ENCODE measurements at places on chromosomes 16 and 17. TPM values are rescaled to one million over a fixed set of nuclear protein-coding genes. Genes with fewer than 3 reads are reported as not detected.
A peak's percentile ranks its signal among the peaks of the same experiment; 100 is the strongest.

GRCh38 chr17:64131606-64132270 is 1.8 kb upstream of the ERN1 start:
- no peak for DNase-seq

- no peak for DNase-seq
Observed at GRCh38 chr16:12553191-12553590, 250.5 kb downstream of the CPPED1 start.

- no peak for DNase-seq
Observed at GRCh38 chr16:30009990-30010843, 610 bp downstream of the DOC2A start.

DNA sequence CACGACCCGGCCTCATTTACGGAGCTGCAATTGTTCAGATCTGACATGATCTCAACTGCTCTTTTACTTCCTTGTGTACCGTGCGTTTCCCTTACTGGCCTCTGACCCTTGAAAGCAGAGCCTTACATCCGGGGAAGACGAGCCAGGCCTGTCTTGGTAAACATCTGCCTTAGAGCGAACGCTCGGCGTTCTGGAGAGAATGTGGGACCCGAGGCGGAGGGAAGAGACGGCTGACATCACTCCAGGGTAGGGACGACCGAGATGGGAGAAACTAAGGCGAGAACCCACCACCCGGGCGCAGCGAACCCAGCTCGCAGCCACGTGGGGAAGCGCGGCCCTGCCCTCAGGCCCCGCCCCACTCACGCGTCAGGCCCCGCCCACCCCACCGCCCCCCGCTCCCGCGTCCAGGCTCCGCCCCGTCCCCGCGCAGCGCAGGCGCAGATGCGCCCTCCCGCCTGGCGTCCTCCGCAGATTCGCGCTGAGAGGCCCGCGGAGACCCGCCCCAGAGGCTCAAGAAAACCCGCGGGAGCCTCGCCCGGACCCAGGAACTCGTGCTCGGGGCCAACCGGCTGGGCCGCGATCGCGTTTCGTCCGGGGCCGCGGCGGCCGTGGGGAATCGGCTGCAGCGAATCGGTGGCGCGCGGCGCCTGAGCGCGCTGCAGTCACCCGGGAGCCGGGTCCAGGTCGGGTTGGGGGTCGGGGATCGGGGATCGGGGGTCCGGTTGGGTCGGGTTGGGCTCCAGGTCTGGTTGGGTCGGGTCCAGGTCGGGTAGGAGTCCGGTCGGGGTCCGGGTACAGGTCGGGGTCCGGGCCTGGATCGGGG is at the start of gene TELO2:
TELO2 (plus strand) TSS at position 438 of the 823 bp plus-strand sequence. CDS start 922 bp downstream, outside the sequence.
- DNase-seq = no peak

DNA sequence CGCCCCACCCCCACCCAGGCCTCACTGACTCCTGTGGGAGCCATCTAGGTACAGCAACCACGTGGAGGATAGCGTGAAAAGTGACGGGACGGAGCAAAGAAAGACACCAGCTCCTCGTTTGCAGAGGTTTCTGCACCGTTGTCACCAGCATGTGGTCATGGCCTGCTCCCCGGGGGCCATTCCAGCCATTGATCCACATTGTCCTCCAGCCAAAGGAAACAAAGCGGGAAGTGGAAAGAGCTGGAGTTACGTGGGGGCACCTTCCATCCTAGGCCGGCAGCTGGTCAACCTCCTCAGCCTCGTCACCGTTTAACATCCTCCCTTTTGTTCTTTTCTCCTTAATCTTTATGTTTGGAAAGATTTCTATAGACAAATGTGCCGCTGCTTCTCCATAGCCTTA is 153.7 kb downstream of the RPTOR start:
- no peak for DNase-seq

DNA sequence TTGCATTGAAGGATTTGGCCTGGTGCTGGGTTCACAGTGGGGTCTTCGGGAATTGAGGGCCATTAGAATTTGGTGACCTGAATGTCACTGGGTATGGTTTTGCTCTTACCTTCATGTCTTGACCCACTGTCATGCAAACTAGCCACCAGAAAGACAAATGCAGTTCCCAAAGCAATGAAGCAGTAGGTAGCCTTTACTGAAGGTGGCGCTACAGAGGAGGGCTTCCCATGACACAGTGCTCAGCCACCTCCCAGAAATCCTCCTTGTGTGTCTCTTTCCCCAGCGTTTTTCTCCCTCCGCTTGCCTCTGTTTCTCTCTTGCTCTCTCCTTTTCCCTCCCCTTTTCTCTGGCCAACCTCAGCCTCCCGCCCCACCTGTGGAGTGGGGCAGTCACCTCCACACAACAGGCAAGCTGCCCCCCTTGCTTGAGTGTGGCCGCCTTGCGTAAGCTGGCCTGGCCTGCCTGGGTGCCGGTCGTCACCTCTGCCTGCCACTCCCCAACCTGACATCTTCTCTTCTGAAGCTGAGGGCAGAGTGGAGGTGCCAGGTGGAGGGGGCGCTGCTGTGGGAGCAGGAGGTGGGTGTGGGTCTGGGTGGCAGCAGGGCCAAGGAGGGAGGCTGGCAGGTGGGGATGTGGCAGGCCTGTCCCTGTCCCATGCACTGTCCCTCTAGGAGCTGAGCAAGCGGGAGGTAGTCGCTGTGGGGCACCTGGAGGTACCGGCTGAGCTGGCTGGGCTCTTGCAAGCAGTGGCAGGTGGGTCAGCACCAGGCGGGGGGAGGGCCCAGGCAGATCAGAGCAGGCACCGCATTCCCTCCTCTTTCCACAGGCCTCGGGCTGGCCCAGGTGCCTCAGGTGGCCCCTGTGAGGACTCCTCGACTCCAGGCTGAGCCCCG is 34.7 kb downstream of the MYO15A start:
- DNase-seq = no peak

GRCh38 chr16:89506113-89506504 is 2.1 kb upstream of the SPG7 start:
- DNase-seq = no peak

DNA sequence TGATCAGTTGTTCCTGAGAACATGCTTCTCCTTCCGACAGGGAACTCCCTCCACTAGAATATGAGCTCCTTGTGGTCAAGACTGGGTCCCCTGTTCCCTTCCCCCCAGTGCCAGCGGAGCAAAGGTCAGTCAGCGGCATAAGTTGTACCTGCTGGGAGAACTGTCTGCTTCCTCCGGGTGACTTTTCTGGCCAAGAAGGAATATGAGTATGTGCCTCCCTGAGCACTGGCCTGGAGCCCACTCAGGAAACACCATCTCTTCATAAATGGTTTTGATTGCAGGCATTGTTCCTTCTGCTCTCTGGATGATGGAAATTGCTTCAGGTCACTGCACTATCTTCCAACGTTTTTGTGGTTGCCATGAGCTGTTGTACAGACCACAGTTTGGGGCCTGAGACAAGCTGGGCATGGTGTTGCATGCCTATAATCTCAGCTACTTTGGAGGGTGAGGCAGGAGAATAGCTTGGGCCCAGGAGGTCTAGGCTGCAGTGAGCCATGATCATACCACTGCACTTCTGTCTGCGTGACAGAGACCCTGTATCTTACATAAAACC is 2.9 kb upstream of the P4HB start:
- no peak for DNase-seq

DNA sequence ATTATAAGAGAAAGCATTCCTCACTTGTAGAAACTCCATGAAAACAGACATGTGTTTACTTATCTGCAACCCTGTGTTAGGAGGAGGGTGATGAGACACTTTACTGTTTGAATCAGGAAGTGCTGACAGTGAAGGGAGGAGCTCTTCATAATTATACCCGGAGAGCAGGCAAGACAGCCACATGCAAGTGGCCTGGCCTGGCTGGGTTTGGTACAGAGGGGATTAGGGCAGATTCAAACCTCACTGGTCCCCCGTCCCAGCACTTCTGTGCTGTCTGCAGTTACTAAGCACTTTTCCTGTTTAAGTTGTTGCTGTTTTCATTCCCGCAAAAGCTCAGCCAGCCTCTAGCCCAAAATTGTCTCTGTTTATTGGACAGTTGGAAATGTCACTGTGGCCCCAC is 78.5 kb downstream of the WWOX start:
- no peak for DNase-seq

DNA sequence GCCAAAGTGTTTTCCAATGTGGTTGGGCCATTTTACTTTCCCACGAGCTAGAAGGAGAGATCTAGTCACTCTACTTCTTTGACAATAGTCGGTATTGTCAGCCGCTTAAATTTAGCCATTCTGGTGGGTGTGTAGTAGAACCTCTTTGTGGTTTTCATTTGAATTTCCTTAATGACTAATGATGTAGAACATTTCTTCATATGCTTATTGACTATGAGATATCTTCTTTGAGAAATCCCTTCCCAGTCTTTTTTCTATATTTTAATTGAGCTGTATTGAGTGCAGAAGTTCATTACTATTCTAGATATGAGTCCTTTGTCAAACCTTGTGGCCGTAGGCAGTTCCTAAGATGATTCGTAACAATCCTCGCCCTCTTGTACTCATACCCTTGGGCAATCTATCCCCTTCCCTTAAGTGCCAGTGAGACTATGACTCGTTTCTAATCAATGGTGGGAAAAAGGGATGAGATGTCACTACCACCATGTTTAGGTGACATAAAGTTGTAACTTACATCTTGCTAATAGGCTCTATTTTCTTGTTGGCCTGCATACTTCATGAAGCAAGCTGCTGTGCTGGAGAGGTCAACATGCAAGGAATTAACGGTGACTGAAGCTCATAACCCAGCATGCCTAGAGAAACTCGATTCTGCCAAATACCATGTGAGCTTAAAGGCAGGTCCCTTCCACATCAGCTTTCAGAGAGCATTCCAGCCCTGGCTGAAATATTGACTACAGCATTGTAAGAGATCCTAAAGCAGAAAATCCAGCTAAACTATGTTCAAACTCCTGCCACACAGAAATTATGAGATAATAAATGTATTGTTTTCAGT is 817.9 kb upstream of the SOX9 start:
- no peak for DNase-seq

- DNase-seq = no peak
Observed at GRCh38 chr16:77555126-77555525, 120.3 kb upstream of the ADAMTS18 start.

GRCh38 chr17:1641065-1641403 is 4.5 kb downstream of the SCARF1 start:
- no peak for DNase-seq

- no peak for DNase-seq
Observed at GRCh38 chr17:71402661-71403141, 718.1 kb upstream of the SOX9 start.

DNA sequence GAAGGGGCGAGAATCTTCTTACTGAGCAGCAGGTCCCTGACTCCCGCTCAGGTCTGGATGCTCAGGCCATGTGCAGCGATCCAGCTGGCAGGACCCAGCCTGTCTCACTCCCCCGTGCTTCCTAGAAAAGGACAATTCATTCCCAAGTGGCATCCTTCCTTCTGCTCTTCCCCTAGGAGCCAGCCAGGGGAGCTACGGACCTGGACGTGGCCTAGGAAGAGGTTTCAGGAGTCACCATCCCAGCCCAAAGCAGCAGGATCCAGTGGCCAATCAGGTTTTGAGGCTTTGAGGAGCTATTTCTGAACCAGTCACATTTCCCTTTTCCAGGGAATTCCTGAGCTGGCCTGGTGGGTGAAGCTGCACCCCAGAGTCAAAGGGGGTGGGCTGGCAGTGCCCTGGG is 7.8 kb upstream of the CD79B start:
- no peak for DNase-seq

DNA sequence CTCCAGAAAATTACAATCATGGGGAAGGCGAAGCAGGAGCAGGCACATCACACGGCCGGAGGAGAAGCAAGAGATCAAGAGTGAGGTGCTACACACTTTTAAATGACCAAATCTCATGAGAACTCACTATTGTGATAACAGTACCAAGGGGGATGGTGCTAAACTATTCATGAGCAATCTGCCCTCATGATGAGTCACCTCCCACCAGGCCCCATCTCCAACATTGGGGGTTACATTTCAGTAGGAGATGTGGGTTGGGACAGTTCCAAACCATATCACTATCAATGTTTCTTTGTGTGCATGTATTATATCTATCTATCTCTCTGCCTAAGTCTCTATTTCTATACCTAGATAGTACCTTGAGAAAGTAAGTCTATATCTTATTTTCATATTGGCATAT is 724.8 kb downstream of the CDH11 start:
- no peak for DNase-seq

GRCh38 chr16:1363501-1364041 is 11.8 kb downstream of the GNPTG start:
- DNase-seq = no peak

DNA sequence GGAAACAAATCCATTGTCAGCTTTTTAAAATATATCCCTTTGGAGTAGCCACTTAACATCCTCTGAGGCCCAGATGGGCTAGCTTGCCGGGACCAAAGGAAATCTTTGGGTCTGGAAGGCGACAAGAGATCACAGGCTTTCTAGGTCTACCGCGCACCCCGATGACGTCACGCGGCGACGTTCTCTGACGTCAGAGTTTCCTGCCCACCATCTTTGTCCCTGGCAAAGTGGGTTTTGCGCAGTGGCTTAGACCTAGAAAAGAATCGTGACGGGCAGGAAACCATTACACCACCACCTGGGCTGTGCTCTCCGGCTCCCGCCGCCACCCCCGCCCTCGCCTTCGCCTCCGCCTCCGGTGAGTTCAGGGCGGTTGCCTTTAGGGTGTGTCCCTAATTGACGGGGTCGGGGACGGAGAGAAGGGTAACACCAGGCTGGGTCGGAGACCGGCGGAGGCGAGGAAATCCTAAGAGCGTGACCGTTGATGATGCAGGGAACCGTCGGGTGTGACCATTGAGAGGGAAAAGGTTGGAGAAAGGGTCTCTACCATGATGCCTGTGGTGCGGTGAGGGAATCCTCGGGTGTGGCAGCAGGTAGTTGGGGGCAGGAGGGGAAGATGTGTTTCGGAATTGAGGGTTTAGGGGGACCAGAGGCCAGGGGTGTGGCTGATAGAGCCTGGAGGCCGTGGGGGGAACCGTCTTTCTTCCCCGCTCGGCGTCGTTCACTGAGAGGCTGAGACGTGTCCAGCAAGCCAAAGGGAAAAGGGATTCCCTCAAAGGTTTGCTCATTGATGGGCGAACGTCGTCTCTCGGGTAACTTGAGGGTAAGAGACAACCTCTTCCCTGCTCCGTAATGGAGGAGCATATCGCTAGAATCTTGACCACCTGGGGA is at the start of gene AP2B1:
AP2B1 (plus strand) TSS at position 249 of the 888 bp plus-strand sequence. CDS start 6,709 bp downstream, outside the sequence.
- peak; percentile 91 for DNase-seq

DNA sequence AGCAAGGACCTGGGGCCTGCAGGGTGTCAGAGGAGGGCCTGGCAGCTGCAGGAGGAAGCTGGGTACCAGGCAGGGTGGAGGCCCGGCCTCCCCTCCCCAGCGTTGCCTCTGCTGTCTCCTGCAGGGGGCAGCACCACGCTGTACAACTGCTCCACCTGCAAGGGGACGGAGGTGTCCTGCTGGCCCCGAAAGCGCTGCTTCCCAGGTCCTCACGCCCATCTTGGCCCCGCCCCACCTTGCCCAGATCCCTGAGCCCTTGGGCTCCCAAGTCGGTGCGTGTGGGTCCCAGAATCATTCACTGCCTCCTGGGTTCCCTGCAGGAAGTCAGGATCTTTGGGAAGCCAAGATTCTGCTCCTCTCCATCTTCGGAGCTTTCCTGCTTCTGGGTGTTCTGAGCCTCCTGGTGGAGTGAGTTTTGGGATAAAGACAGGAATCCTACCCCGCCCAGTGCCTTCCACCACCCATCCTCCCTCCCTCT is 1.2 kb downstream of the TMEM95 start:
- no peak for DNase-seq

NEUROD2 gene
- total RNA-seq = not detected

USP10 gene
- total RNA-seq = 70.8 TPM

TIMP2 gene
- 322 TPM for total RNA-seq

PDIA2 gene
- total RNA-seq = not detected

GFAP gene
- total RNA-seq = not detected

Data from glomerular endothelial cell (primary cell).